ENCODE measurements at places on chromosomes 11 and 22.

GRCh38 chr11:86211619-86212018 lies 32.9 kb upstream of the EED start:
- DNase-seq = no peak

- no peak for DNase-seq
These were observed 48.7 kb downstream of the LDLRAD3 start for GRCh38 chr11:35992548-35992947.

DNA sequence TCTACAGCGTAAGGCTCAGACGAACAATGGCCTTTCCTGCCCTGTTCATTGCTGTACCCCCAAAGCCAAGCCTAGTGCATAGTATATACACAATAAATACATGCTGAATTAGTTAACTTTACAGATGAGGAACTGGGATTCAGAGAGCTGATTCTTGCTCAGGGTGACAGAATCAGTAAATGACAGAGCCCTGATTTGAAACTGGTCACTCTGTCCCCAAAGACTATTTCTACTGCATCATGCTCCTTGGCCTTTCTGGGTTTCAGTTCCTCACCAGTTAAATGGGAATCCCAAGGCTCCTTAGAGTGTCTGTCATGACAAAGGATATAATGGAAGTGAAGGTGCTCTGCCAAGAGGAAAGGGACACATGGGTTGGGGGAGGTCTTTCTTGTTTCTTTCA lies 50.5 kb upstream of the TSKU start:
- no peak for DNase-seq

GRCh38 chr22:17476838-17477237 lies 86.5 kb upstream of the SLC25A18 start:
- no peak for DNase-seq

DNA sequence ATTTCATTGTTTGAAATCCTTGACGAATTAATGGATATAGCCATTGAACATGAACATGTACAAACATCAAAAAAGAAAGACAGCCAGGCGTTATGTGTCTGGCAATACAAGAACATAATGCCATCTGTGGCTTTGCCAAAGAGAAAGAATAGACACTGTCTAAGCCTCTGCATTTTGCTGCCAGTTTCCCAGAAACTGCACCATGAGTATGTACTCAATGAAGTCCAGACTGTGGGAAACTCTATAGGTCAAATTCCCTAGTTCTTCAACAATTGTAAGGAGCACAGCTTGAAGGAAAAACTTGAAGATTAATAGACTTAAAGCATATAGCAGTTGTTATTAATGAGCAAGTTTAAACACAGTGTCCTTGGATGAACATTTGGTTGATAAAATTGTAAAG lies 71.3 kb downstream of the BBOX1 start:
- no peak for DNase-seq

GRCh38 chr11:88206751-88207150 lies 31.5 kb upstream of the RAB38 start:
- DNase-seq = no peak

- no peak for DNase-seq
These were observed 45.6 kb downstream of the ARFGAP3 start for GRCh38 chr22:42811459-42811858.

GRCh38 chr11:624705-625635 lies at the start of gene CDHR5:
Gene CDHR5 (minus strand): TSS chr11:624955. CDS start chr11:624902, 53 bp downstream.
- DNase-seq = no peak

DNA sequence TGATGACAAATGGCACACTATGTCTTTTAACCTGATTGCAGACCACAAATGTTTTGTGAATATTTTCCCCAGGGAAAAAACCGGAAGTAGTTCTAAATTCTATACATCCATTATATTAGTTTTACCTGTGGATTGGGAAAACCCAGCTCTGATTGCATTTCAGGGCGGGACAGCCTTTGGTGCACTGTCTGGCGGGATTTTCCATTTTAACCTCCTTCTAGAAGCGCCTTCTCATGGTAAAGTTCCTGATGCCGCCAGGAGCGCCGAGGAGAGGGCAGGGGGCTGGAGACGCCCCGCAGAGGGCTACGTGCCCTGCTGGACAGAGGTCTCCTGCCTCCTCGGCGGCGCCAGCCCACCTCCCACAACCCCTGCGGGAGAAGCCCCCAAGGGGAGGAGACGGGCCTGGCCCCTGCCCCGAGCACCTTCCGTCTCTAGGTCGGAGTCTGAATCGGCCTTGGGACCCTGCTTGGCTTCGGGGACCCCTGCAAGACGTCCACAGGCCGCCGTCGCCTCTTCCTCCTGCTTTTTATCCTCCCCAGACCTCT lies 1.2 kb upstream of the P2RX6 start:
- DNase-seq = no peak

DNA sequence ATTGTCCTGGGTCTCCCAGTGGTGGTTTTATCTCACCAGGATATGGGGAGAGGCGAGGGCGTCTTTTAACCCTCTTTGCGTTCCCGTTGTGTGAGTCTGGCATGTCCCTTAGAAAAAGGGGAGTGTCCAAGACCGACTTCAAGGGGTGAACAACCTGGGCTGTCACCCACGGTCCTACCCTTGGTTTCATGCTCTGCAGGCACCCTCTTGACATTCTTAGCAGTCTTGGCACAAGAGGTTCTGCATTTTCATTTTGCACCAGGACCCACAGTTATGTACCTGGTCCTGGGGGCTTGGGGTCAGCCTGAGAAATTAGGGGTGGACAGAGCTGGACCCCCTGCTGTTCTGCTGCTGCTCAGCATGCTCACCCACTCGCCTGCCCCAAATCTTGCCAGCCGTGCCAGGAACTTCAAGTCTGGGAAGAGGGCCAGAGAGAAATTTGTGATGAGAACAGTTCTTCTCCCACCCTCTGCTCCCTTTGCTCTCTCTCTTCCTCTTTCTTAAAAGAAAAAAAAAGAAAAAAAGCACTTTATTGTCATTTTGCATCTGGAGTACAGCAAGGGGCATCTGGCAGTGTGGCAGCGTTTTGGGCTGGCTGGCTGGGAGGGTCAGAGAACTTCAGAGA lies 471.2 kb downstream of the MIAT start:
- no peak for DNase-seq

GRCh38 chr11:67664213-67664585 lies 10.2 kb downstream of the ALDH3B2 start:
- DNase-seq = no peak

DNA sequence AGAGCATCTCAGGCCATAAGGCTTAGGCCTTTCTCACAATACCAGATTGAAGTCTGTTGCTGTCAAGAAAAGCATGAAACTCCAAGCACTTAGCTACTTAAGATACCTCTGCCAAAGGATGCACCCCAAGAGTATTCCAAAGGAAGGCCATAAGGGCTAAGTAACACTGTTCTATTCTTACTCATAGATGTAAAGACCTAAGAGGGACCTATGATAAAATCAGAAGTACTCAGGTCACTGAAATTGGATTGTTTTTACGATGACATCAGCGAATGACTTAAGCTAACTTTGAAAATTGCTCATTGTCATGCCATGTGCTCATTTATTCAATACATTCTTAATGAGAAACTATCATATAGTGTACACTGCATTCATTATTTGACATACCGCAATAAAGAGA lies 172.8 kb downstream of the KCNA4 start:
- DNase-seq = no peak

- DNase-seq = no peak
These were observed 631 bp downstream of the PHF21A start for GRCh38 chr11:46120346-46121300.

DNA sequence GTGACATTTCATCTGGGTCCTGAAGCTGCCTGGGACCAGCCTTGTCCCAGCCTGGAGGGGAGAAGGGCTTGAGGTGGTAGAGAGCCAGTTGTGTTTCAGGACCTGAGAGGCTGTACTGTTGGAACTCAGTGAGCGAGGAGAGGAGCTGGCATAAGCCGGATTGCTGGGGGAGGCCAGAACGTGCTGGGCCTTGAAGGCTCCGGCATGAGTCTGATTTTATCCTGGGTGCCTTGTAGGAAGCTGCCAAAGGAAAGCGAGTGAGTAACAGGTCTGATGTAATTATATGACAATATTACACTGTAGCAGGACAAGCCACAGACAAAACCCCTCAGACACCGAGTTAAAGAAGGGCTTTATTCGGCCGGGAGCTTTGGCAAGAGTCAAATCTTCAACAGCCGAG lies 17.2 kb downstream of the AP2A2 start:
- DNase-seq = no peak

DNA sequence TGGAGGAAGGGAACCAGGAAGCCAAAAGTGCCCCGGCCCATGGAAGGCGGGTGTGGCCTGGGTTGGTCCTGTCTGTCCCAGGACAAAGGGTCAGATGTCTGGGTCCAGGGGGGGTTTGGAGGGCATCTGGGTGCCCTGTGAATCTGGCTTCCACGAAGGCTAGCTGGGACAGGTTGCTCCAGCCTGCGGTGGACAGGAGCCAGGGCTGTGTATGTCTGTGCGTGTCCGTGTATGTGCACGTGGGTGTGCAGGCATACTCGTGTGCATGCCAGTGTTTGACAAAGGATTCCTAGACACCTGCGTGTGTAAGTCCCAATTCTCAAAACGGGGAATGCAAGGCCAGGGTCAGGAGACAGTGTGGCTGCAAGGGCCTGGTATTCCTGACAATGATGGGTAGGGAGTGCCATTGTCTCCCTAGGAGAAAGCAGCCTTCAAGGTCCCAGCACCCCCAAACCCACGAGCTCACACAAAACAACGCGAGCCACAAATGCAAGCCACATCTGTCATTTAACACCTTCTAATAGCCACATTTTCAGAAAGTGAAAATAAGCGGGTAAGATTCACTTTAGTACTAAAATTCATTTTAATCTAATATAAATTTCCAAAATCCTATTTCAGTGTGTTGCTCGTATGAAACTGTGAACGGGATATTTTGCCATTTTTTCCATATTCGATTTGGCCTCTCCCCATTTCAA lies 78.4 kb upstream of the WNT7B start:
- DNase-seq = no peak

DNA sequence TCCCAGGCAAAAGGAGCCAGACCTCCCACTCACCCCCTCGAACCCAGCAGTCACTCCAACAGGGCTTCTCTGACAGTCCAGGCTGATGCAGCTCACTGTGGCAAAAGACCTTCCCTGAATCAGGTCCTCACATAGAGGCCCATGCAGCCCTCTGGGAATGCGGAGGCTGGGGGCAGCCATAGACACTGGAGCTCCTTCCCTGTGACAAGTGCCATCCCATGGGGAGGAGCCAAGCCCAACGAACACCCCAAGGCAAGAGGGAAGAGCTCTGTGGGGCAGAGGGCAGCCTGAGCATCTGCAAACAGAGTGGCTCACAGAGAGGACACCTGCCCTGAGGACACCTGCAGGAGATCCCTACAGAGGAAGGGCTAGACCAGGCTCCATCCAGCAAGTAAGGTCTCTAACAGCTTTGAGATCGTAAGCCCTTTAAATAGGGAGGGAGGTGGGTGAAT lies at the start of gene LINC01488:
TSS of gene LINC01488 (plus strand) at position 271 of the 452 bp plus-strand sequence.
- no peak for DNase-seq

DNA sequence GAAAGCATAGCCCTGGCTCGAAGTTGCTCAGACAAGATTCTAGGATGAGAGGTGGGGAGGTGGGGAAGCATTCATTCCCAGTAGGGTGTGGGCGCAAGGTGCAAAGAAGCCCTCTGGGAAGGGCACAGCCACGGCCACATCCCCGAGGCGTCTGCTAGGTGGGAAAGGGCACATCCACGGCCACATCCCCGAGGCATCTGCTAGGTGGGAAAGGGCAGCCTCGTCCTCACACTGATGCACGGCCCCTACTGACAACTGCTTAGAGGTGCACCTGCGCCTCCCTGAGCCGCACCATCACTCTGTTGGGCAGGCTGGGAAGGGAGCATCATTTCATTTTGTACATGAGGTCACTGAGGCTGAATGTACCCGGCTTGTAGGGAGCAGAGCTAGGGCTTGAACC lies 94.6 kb upstream of the PITPNB start:
- no peak for DNase-seq

- DNase-seq = no peak
These were observed 5.0 kb downstream of the ASCL2 start for GRCh38 chr11:2265396-2265795.

DNA sequence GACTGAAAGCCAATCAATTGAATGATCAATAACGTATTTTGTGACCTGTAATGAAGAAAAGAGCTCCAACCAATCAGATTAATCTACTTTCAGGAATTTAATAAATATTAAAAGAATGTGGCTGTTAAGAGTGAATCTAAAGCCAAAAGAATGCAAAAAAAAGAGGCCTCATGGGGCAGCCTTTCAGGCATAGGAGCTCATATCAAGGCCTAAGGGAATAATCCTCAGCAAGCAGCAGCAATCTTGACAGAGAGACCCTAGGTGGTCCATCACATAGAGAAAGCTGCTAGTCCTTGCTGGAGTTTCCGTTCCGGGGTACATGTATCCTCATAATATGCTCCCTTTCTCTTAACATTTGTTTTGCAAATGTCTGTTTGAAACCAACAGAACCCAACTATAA lies 313.1 kb upstream of the PITPNB start:
- DNase-seq = no peak

GRCh38 chr11:70054004-70054403 lies 24.1 kb upstream of the ANO1 start:
- no peak for DNase-seq

DNA sequence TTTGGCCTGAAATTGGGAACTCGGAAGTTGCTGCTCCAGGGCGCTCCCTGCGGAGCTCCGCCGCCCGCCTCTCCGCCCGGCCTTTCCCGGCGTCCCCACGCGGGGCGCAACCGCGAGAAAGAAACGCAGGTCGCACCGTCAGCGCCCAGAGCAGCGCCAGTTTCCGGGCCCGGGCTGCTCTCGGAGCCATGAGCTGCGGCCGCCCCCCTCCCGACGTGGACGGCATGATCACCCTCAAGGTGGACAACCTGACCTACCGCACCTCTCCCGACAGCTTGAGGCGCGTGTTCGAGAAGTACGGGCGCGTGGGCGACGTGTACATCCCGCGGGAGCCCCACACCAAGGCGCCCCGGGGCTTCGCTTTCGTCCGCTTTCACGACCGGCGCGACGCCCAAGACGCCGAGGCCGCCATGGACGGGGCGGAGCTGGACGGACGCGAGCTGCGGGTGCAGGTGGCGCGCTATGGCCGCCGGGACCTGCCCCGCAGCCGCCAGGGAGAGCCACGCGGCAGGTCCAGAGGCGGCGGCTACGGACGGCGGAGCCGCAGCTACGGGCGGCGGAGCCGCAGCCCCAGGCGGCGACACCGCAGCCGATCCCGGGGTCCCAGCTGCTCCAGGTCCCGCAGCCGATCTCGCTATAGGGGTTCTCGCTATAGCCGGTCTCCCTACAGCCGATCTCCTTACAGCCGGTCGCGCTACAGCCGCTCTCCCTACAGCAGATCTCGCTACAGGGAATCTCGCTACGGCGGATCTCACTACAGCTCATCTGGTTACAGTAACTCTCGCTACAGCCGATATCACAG lies 521 bp downstream of the SRSF8 start:
- peak; percentile 82 for DNase-seq

GRCh38 chr11:75524665-75525432 lies 892 bp downstream of the GDPD5 start:
- DNase-seq = no peak
